ENCODE measurements at places on chromosomes 4 and X.

DNA sequence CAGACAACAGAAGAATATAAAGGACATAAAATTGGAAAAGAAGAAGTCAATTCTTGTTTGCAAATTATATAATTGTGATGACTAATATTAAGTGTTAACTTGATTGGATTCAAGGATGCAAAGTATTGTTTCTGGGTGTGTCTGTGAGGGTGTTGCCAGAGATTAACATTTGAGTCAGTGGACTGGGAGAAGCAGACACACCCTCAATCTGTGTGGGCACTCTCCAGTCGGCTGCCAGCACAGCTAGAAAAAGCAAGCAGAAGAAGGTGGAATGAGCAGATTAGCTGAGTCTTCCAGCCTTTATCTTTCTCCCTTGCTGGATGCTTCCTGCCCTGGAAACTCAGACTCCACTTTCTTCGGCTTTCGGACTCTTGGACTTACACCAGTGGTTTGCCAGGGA, 51.7 kb downstream of the UBE2NL start:
- DNase-seq: no peak

DNA sequence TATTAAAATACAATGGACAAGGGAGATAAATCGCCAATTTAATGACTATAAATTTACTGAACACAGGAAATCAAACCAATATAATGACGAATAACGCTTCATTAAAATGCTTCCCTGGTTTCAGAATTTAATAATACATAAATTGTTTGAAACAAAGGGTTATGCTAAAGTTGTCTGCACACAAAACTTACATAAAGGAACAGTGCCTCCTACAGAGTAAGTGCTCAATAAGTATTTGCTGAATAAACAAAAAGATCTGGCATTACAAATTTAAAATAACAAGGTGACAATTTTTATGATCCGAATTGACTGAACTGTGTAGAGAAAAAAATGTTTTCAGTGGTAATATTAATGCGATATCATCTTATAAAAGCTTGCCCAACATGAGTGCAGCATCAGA, 69.6 kb downstream of the NOCT start:
- DNase-seq: peak; percentile 20

DNA sequence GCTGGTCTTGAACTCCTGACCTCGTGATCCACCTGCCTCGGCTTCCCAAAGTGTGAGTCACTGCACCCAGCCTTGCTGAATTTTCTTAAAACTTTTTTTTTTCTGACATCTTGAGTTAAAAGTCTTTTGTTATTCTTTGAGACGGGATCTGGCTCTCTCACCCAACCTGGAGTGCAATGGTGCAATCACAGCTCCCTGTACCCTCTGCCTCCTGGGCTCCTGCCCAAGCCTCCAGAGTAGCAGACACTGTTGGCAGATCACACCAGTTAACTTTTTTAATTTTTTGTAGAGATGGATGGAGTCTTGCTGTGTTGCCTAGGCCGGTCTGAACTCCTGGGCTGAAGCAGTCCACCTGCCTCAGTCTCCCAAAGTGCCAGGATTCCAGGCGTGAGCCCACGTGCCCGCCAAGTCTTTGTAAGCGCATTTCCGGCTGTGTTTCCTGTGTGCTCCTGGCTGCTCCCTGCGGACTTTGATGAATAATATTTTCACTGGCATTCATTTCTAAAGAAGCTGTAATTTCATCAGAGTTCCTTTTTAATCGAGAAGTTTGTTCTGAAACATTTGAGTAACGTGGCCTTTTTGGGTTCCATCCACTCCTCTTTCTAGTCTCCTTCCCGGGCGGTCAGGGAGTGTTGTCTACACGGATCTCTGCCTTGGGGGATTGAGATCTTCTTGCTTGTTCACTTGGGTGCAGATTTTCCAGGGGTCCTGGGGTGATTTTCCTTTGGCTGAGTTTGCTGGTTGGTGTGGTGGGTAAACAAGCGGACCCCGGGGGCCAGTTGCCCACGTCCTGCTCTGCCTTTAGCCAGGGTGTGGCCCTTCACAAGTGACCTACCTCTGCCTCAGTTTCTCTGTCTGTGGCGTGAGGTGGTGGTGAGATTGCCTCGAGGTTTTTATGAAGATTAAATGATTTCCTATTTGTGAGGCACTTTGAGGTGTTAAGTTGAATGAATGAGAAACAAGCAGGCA, 44.4 kb downstream of the PCGF3 start:
- peak; percentile 45 for DNase-seq

GRCh38 chrX:66053414-66053813, 13.5 kb upstream of the VSIG4 start:
- DNase-seq: no peak

- no peak for DNase-seq
Measured at GRCh38 chr4:40347472-40347871, 12.3 kb downstream of the CHRNA9 start.

- DNase-seq: no peak
Measured at GRCh38 chrX:39301036-39301435, 499.8 kb downstream of the MID1IP1 start.

- DNase-seq: no peak
Measured at GRCh38 chrX:103805860-103806259, 26.2 kb downstream of the RAB9B start.

DNA sequence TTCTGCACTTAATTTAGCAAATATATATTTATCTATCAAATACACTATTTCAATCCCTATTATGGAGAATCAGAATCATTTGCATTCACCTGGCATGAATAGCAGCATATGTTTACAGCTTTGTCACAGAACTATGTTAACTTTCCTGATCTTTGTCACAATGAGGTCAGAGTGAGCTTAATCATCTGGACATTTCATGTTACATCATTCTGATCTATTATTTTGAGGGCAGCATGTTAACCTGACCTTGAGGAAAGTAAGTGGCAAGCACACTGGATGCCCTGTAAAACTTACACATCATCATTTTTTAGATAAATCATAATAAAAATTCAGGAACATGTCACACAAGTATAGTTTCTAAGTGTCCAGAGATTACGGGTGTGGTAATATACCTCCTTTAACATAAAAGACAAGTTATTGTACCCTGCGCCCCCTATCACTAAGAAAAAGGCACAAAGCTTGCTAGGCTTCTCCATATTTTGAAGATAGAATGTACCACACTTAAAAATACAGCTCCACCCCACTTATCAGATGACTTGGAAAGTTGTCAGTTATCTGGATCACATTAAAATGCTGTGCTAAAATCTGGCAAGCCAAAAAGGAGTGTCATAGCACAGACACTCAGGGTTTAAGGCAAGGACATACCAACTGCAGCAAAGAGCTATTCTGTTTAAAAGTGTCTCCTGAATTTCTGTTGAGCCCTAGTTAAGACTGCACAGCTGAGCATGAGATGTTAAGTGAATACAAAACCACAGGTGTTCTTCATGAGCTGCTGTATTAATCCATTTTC, 182.7 kb upstream of the FAT4 start:
- DNase-seq: peak; percentile 26

- DNase-seq: no peak
Measured at GRCh38 chr4:18082236-18082635, 60.7 kb upstream of the LCORL start.

- DNase-seq: peak; percentile 51
Measured at GRCh38 chr4:127732623-127733328, 2.6 kb downstream of the SLC25A31 start.

DNA sequence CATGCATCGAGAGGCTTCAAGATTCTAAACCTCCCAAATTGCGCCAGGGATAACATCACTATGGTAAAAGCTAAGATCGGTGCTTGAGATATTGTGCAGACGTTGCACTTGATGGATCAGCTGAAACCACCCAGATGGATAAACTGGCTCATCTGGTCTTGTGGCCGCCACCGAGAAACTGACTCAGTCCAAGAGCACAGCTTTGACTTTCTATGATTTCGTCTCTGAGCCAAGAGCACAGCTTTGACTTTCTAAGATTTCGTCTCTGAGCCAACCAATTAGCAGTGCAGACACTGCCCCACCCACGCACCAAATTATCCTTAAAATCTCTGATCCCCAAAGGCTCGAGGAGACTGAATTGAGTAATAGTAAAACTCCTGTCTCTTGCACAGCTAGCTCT, 687.2 kb downstream of the FAM133A start:
- DNase-seq: no peak

GRCh38 chr4:155774033-155774432, 15.2 kb downstream of the GUCY1B1 start:
- DNase-seq: no peak

DNA sequence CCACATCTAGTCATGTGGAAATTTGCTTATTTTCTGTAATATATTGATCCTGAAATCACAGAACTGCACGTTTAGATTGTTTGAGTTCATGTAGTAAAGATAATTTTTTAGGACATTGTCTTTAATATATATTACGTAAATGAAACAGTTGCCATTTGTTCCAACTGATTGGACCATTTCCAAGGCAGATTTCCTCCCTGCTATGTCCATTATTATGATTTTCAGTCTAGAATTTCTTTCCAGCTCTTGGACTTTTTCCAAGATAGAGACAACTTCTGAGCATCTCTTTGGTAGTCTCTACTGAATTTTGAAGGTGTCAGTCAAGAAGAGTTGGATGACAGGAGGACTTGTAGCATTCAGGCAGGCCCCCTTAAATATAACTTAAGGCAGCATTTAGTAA, 94.6 kb downstream of the STIM2 start:
- DNase-seq: no peak

DNA sequence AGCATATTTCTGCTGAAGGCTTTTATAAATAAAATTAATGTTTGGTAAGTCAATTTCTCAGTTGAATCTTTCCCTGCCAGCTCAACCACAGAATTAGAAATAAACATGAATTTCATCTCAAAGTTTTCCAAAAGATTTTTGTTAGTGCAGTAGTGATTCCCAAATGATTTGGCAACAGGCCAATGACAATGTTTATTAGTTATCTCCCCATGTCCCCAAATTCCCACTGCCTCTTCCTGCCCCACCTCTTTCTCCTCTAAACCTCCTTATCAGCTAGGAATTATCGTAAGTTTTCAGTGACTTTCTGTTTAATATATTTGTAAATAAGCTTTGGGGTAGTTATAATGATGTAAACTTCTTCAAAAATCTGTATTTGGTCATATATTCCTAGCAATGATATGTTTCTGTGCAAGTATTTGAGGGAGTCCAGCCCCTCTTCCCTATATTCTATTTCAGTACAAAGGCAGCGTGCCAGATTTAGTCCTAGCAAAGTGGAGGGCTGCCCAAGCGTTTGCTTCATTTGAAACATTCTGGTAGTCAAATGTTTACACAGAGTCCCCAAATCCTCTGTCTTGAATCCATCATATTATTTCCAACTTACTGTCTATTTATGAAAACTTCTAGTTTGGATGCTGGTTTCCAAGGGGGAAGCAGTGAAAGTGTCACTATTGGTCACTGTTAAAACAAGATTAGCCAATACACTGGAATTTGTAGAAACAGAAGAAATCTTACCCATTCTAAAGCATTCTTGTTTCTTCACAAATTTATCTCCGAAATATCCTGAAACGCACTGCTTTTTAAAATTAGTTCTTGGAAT, 33.7 kb upstream of the ANKRD50 start:
- DNase-seq: no peak

DNA sequence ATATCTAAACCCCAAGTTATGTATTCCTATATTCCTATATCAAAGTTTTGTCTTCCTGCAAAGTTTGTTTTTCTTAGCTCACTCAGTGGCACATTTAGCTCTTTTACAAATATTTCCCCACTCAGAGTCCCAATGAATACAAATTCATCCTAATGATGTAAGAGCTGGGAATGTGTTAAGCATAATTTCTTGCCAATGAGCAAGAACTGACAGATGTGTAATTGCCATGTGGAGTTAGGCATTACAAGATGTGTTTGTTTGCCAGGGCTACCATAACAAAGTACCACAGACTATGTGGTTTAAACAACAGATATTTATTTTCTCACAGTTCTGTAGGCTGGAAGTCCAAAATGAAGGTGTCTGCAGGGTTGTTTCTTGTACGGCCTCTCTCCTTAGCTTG, 302.1 kb downstream of the KCTD8 start:
- DNase-seq: no peak
